ENCODE measurements at places on chromosomes 13 and 19. TPM values are rescaled to one million over a fixed set of nuclear protein-coding genes. Genes with fewer than 3 reads are reported as not detected.

Gene LGALS4
- total RNA-seq: 0.54 TPM

- DNase-seq: no peak
These were observed 328.6 kb downstream of the SLITRK5 start for GRCh38 chr13:87999788-88000187.

DNA sequence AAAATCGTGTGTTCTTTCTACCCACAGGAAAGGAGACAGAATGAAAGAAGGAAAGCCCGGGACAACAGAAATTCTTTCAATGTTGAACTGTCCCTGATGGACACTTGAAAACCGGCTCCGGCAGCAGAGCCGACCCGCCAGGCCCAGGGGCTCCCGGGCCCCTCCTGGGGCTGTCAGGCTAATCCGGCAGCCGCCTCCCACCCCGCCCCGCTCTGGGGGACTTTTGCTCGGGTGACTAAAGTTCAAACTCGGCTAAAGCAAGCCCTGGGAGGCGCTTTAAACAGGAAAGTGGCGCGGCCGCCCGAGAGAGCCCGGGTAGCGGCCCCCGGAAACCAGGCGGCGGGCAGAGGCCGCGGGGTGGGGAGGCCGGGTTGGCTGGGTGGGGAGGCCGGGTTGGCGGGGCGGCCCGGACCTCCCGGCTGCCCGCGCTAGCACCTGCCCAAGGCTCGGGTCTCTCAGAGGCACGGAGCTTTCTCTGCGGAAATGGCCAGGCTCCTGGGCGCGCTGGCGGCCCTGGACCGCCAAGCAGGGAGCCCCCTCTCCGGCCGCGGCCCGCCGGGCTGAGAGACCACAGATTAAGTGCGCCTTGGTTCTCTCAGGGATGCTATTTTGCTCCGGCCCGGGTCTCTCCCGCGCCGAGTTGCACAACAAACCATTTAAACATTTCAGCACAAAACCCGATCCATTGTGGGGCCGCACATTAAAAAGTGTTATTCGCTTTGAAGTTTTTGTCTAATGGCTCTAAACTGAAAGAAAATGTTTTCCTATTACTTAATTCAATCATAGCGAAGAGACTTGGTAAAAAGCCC is 2.6 kb upstream of the GSX1 start:
- DNase-seq: no peak

DNA sequence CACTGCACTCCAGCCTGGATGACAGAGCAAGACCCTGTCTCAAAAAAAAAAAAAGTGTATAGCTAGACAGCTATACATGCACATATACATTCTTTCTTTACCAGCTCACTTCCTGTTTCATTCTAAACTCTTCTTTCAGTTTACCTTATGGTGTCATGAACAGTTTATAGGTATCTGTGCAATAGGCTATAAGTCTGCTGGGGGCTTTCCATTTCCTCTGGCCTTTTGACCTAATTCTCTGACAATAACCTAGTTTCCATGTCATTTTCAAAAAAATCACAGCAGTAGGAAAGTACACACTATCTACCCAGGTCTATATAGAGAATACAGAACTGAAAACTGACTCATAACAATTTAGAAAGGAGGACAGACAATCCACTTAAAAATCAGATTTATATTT is 24.4 kb upstream of the URAD start:
- no peak for DNase-seq

Gene SLITRK6
- total RNA-seq: 0.11 TPM

- no peak for DNase-seq
These were observed 1793.2 kb upstream of the PRR20A start for GRCh38 chr13:55347528-55347927.

DNA sequence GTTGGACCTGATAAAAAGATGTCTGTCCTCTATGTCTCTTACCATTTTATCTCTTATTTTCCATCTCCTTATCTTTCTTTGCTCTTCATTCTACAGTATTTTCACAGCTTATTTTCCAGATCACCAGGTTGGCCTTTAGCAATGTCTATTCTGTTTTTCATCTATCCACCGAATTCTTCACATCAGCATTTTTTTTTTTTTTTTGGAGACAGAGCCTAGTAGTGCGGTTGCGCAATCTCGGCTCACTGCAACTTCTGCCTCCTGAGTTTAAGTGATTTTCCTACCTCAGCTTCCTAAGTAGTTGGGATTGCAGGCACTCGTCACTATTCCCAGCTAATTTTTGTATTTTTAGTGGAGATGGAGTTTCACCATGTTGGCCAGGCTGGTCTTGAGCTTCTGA is 49.0 kb downstream of the DNAJC15 start:
- DNase-seq: no peak

GRCh38 chr19:19826875-19827274 is 5.3 kb upstream of the ZNF506 start:
- no peak for DNase-seq

Gene ACP5
- 1.5 TPM for total RNA-seq

- DNase-seq: no peak
These were observed 37.8 kb downstream of the GATAD2A start for GRCh38 chr19:19443283-19443682.

DNA sequence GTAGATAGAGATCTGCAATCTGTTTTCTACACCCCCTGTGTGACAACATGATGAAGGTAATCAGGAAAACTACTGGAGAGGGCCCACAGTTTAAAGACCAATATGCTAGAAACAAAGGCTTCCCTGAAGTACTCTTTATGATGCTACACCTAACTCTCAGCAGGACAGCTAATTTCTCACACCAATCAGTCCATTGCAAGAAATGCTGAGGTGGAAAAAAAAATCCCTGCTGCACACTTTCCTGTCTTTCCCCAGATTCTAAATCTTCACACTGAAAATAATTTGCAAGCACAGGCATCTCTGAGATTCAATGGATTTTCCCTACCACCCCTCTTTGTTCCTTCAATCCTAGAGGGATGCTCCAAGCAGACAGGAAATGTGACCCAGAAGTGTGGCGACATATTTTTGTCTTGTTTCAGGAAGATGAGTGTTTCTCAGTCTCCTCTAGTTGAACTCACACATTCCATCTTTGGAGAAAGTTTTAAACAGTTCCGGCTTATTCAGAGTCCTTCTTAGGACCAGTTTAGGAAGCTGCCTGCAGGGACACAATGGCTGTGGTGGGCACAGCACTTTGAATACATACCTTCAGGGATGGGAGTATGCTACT is 671.6 kb downstream of the DIAPH3 start:
- no peak for DNase-seq

DNA sequence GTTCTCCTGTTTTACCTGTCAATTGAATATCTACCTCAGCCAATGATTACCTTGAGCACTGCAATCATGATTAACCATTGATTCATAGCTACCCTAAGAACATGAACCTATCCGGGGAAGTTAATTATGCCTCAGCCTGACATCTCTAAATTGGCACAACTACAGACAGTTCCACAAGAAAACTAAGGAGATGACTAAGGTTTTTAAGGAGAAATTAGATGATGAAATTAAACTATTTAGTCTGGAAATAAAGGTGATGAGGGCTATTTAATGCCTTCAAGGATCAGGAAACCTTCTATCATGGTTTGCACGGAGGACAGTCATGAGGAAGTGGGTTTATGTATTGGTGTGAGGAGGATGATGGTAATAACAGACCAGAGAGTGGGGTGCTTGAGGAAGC is 203.4 kb downstream of the COL4A1 start:
- no peak for DNase-seq

DNA sequence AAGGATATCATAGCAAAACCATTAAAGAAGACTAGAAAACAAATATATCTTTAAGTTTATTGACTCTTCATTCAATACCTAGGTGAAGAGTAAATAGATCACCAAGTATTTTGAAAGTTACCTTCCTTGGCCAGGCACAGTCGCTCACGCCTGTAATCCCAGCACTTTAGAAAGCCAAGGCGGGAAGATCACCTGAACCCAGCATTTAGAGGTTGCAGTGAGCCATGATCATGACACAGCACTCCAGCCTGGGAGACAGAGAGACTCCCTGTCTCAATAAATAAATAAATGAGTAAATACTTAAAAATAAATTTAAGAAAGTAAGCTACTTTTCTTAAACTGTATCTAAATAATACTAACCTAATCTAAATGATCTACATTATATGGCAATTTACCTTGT is 8.9 kb upstream of the WBP4 start:
- no peak for DNase-seq

GRCh38 chr13:29782798-29783197 is 67.6 kb downstream of the UBL3 start:
- DNase-seq: no peak

DNA sequence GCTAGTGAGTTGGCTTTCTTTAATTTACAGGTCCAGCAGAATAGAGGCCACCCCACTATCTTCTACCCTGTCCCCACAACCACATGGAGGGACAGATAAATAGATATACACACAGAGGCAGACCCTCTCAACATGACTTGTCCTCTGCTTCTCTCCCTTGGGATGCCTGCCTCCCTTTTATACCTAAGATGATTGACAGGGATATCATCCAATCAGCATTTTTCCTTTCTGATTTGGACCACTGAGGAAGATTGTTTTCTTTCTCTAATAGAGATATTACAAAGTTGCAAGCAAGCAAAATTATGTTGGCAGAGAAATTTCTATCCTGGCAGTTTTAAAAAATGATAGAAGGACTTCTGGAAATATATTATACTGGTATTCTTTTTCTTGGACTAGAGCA is 35.8 kb downstream of the STOML3 start:
- DNase-seq: no peak

DNA sequence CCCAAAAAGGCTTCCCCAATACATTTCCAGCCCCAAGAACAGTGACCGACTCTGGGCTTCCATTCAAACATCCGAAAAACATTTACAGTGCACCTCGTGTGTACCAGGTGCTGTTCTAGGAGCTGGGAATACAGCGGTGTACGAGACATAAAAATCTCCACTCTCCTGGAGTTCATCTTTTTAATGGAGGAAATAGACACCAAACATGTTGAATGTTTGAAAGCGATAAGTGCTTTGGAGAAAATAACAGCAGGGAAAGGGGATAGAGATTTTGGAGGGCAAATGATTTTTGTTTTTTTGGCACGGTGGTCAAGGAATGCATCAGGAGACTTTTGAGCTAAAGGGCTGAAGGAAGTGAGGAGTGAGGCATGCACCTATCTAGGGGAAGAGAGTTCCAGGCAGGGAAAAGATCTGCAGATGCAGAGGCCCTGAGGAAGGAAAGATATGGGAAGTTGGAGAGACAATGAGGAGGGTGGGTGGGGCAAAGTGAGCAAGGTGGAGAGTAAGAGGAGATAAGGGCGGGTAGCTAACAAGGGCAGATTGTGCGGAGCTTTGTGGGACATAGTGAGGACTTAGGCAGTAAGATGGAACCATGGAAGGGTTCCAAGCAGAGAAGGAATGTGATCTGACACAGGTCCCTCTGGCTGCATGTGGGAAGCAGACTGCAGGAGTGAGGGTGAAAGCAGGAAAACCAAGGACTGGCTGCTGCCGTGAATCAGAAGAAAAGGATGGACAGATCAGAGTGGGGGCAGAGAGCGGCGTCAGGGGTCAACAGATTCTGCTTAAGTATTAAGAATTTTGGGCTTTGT is 703 bp upstream of the FBL start:
- no peak for DNase-seq

Gene THAP8
- total RNA-seq: 3.9 TPM

DNA sequence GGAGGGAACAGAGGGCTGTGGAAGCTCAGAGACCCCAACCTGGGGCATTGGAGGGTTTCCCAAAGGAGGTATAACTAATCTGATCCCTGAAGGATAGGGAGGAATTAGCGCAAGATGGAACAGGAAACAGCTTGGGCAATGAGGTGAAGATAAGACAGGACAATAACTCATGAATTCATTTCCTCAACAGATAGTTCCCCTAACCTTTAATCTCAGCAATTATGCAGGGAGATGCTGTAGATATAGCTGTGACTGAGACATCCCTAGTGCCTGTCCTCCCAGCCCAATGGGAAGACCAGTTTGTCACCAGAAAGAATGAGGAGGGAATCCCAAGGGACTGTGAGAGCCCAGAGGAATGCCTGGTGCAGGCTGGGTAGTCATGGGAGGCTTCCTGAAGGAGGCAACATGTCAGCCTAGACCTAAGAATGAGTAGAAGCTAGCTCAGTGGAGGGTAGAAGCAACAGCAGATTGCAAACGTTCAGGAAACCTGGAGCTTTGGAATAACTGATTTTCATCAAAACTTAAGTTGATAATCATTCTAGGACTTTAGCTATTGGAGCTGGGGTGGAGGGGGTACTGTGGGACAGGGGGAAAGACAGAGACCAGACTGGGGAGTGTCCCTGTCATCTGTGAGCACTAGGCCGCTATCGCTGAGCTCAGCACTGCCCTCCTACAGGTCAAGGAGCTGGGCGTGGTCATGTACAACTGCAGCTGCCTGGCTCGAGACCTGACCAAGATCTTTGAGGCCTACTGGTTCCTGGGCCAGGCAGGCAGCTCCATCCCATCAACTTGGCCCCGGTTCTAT is 18.8 kb downstream of the HIPK4 start:
- DNase-seq: no peak

GRCh38 chr13:39494633-39495032 is 108.4 kb downstream of the LHFPL6 start:
- no peak for DNase-seq

Gene PBX4
- not detected for total RNA-seq

GRCh38 chr13:59270327-59270726 is 893.4 kb downstream of the DIAPH3 start:
- DNase-seq: no peak

- no peak for DNase-seq
These were observed 176.3 kb downstream of the GPC5 start for GRCh38 chr13:91574766-91575165.
